ENCODE measurements at places on chromosomes 1 and 21.

DNA sequence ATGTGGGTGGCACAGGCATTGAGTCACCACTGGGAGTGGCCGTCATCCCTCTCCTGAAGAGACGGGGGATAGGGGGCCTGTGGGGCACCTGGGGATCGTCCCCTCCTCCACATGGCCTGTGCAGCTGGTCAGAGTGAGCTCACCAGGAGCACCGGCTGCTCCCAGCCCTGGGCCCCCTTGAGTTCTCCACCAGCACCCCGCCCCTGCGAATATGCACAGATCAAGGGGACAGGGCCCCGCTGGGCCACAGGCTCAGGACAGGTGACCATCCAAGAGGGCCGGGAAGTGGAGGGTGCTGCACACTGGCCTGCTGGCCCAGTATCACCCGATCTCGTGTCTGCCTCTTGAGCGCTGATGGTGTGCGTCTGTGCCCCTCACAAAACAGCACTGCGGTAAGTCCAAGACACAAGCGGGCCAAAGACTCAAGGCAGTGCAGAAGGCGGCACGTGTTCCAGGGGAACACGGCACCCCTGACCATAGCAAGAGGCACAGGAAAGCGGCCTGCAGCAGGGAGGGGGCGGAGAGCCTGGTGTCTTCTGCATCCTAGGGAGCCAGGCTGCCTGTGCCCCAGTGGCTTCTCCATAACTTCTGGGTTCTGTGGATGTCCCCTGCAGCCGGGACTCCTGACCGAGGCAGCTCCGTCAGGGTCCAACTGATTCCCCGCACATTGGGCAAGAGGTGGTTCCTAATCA is 18.1 kb upstream of the TSPEAR start:
- no peak for DNase-seq

DNA sequence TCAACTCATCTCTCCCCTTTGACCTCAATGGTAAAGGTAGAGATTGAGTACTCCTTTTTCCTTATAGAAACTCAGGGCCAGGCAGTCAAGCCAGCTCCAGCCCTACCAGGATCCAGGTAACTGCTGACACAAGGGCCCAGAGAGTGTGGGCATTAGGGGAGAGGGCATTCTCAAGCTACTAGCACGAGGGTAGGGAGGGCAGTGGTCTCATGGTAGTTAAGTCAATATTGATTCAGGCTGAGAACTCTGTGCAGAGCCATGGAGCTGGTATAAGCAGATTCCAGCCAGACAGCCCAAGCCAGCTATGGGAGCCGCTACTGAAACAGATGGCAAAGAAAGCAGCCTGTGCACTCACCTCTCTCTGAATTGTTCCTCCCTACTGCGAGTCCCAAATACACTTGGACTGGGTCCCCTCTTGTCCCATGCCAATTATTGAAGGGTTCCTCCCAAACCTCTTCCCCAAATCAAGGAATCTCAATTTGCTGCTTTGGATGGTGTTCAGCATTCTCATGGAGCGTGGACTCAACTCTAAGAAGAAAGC is 2.8 kb downstream of the PI4KB start:
- DNase-seq: no peak

GRCh38 chr21:44924606-44925377 is 4.1 kb upstream of the ITGB2 start:
- DNase-seq: no peak

GRCh38 chr21:18493422-18493821 is 89.8 kb upstream of the TMPRSS15 start:
- no peak for DNase-seq

DNA sequence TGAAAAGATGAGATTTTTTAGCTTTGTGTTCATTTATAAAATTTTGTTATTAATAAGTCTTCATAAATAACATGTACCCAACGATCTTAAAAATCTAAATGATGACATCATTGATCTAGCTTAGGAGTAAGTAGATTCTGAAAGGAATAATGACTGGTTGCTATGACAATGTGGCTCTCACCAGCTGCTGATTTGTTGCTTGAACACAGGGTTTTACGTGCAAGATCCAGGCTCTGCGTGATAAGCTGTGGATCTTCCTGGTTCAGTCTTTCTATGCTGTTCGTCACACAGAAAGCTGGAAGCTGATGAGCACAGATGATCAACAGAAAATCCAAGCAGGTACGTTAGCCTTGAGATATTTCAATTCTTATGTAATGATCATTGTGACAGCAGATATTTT is 49.1 kb upstream of the C1orf146 start:
- no peak for DNase-seq

- no peak for DNase-seq
Observed at GRCh38 chr1:162230096-162230495, 146.6 kb downstream of the SPATA46 start.

DNA sequence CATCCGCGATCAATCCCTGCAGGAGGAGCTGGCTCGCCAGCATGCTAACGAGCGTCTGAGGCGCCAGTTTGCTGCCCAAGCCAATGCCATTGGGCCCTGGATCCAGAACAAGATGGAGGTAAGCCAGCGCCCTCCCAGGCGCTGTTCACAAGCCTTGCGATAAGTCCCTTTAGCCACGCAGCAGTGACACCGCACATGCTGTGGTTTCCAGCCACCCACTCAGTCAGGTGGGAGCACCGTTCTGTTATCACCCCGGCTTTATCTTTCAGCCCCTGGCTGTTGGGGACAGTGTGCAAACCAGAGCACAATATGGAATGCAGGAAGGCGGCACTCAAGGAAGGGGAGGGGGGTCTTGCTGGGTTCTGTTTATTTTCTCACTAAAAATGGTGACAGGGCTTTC is 41.1 kb upstream of the MTR start:
- DNase-seq: no peak

GRCh38 chr1:203290261-203291089 is 14.8 kb upstream of the BTG2 start:
- DNase-seq: peak; percentile 92

DNA sequence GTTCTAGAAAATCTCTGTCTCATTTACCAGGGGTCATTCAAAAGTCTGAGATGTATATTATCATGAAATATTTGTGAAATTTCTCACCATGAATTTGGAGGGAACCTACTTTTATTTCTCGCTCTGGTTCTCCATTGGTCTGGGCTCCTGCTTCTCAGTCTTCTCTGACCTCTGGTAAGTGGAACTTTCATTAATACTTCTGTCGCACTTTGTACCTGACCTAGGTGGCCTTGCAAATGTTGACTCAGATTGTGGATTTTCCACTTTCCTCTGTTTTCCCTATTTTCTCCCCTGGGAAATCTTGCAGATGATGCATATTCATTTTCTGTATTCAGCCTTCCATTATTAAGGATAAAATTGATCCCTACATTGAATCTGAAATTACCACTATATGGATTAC is 53.2 kb downstream of the LRIG2 start:
- no peak for DNase-seq

GRCh38 chr1:215076322-215076721 is 6.2 kb upstream of the KCNK2 start:
- DNase-seq: no peak

GRCh38 chr1:113266788-113267187 is 123.5 kb upstream of the MAGI3 start:
- DNase-seq: no peak

DNA sequence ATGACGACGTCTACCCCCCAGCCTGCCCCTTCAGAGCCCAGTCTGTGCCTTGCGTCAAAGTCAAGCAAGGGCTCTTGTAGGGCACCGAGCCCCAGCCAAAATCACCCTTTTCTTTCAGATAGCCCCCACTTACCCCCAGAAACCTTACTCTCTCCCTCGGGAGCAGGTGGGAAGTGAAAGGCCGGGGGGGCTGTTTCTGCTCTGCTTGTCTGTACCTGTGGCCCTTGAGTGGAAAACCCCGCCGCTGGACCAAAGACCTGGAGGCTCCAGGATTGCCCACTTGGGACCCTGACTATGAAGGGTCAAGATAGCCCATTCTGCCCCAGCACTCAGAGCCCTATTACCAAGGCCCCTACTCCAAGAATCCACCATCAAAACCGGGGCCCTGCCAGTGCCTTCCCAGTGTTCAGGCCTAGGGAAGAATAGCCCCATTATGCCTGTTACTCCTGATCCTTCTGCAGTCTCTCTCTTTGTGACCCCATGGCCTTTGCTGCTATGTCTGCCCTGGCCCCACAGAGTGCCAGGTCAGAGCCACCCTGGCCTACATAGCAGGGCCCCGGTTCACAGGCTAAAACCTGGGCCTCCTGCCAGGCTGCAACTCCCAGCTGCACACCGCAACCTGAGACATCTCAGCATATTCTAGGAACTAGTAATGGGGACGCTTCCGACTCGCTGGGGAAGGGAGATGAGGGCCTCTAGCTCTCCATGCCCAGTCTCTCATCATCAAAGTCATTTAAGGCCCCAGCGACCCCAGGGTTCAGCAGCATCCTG is 22.2 kb upstream of the HPDL start:
- no peak for DNase-seq

GRCh38 chr1:205279986-205280385 is 41.6 kb downstream of the NUAK2 start:
- no peak for DNase-seq

DNA sequence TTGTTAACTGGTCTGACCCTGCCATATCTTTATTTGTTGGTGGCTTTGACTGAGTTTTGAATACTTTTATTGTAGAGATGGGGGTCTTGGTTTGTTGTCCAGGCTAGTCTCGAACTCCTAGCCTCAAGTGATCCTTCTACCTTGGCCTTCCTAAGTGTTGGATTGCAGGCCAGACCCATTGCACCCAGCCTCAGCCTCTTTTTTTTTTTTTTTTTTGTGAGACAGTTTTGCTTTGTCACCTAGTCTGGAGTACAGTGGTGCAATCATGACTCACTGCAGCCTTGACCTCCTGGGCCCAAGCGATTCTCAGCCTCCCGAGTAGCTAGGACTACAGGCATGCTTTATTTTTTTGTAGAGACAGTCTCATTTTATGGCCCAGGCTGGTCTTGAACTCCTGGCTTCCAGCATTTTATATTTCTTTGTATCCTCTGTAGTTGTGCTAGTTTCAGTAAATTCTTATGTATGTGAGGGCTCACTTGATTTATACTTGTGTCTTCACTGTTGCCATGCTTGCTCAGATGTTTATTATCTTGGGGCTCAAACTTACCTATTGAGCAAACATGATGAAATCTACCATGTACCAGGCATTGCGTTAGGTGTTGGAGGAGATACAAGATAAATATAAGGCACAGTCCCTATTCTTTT is 24.1 kb downstream of the THRAP3 start:
- DNase-seq: no peak

DNA sequence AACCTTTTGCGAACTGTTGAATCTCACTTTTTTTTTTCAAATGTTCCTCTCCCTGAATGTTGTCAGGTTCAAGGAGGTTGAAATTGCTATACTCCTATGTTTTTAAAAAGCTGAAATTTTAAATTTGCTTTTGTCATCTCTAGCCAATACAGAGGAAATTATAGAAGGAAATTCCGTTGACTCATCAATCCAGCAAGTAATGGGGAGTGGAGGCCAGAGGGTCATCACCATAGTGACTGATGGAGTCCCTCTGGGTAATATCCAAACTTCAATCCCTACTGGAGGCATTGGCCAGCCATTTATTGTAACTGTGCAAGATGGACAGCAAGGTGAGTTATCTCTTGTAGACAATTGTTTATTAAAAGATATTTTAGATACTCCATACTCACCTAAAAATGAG is 36.3 kb downstream of the GABPB2 start:
- no peak for DNase-seq

DNA sequence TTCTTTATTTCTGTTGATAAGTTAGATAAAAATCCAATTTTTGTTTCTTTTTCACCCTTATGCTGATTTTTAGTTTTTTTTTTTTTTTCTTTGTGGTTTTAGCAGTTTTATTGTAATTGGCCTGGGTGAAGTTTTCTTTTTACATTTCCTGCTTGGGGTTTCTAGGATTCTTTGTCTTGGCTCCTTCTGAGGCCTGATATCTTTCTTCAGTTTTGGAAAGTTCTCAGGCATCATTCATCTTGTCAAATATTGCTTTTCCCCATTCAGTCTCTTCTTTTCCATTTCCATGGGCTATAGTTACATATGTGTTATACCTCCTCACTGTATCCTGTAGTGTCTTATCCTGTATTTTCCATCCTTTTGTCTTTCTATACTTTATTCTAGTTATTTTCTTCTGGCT is 28.5 kb downstream of the ST6GALNAC3 start:
- DNase-seq: no peak

GRCh38 chr1:189211742-189212141 is 1265.9 kb downstream of the BRINP3 start:
- DNase-seq: no peak

DNA sequence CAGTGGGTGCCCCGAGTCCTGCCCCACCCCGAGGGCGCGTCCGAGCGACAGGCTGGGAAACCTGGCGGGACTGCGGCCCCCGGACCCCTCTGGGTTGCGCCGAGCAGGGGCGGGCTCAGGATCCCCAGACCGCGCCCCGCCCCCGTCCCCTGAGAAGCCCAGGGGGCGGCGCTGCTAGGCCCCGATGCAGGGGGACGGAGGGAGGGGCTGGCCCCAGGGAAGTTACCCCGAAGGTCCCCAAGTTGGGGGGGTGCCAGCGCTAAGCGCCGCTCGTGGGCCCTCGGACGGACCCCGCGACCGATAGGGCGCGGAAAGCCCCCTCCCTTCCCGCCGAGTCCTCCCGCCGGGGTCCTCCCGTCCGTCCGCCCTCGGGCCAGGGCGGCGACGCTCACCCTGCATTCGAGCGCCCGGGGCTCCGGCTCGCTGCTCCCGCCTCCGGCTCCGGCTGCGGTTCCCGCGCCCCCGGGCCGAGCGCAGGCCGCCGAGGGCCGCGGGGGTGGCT is 414 bp downstream of the GPR153 start:
- DNase-seq: peak; percentile 13

- DNase-seq: no peak
Observed at GRCh38 chr1:24071941-24072340, 40.0 kb downstream of the MYOM3 start.

DNA sequence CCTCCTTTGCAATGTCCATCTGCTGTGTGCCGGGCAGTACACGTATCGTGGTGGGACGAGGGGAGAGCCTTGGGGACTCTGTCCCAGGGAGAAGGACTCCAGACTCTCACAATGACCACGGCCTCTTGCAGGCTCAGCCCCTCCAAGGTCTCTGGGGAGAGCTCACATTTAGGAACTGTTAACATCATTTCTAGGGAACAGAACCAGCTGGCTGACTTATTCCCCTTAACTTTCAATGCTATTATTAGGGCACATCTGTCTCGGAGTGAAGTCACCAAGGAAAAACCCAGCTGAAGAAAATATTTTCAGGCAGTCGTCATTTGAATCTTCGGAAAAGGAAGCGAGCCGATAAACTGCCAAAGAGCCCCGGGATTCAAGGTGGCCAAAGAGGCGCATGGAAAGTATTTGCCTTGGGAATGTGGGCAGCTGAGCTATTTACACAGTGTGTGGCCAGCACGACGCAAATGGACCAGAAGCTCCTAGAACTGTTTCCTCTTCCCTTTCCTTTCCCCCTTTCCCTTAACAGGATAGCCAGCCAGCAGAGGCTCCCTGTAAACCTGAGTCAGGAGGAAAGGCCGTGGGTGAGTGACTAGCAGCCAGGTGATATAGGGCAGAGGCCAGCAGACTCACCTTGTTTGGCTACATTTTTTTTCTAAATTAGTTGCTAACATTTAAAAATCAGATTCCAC is 74.5 kb downstream of the ITPKB start:
- DNase-seq: no peak

DNA sequence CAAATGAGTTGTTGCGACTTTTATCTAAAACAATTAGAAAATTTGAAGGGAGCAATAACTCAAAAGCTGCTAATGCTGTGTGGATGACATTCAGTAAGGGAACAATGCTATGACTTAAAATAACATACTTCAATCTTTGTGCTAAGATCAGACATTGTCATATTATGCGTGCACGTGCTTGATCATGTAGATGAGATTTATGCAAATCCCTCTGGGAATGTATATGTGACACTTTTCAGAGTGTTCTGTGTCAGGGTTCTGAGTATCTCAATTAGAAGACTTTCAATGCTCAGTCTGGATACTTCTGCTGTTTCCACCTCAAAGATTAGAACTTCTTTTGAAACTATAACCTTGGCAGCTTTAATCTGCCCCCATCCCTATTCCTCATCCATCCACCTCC is 18.6 kb upstream of the POU2F1 start:
- no peak for DNase-seq

Measured in effector CD8-positive, alpha-beta T cell (primary cell).